Activated gamma-delta T cell treated with Interleukin-2 at 50 U/mL for 16 hours (primary cell): ENCODE measurements at places on chromosomes 2 and 18.

DNA sequence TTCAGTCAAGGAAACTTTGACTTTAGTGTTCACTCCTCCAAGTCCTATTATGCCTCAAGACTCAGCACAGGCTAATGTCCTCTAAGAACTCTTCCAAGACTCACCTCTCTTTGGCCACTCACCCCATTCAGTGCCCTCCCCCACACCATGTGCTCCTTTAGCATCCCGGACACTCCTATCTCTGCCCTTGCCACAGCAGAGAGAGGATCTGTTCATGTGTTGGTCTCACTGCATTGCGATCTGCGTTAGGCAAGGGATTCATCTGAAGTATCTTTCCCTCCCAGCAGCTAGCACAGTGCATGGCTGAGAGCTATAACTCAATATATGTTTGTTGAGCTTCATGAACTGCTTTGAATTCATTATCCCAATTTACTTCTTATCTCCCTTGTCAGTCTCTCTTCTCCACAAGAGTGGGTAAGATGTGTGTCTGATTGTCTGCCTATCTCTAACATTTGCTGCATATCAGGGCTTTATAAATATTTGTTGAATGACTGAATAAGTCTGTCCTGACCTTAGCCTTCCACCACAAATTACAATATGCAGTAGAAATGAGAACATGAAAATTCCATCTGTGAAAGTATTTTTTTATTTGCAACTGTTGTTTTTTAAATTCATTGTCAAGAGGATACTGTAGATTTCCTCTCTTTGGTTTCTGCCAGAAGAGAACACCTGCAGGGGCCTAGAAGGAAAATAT is 179.9 kb upstream of the NCKAP5 start:
- DNase-seq: no peak

GRCh38 chr2:191573216-191573615 is 104.7 kb upstream of the NABP1 start:
- DNase-seq: no peak

GRCh38 chr2:105571445-105571987 is 172.7 kb upstream of the FHL2 start:
- DNase-seq: no peak

DNA sequence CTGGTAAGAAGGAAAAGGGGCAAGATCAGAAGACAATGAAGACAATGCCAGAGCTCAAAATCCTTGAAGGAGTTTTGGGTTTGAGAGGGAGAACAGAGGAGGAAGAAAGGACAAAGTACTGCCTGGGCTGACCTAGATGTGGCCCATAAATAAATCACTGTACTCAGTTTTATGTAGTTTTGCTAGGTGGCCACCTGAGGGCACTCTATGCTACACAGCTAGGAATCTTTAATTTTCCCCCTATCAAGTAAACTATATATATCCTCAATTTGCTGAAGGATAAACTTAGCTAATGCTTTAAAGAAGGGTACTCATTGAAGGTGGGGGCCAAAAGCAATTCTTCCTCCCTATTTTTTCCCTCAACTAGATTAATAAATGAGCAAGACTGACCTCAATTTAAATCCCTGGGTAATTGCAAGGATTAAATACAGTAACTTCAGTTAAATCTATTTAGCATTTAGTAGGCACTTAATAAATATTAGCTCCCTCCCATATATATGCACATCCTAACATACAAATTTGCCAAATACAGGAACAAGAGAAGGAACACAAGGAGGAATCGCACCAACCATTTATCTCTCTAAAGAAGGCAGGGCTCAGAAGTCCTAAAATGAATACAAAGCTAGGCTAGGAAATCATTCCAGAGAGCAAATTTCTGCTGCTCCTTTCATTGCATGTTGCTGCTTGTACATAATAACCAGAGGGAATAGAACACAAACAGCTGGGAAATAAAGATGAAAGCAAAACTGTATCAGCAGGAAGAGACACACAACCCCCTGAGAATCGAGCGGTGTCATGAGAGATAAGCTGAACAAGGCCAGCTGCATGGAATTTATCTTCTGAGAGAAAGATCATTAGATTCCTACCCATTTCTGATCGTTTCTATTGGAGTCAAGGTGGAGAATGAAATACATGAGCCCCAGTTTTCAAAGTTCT is 540.1 kb downstream of the NRXN1 start:
- no peak for DNase-seq

DNA sequence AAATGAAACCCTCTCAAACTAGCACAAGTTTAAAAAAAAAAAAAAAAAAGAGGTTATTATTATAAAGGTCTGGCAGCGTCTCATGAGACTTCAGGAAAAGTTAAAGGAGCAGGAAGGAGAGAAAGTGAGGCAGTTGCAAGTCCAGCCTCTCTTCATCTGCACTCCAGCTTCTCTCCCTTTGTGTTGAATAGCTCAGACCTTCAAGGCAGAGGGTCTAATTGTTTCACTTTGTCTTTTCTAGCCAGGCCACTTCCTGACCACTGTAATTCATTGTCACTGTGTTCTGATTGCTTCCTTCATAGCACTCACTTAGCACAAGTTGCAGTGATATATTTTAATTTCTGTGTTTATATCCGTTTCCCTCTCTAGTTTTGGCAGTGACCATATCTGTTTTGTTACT is 99.9 kb downstream of the SPATS2L start:
- DNase-seq: no peak

DNA sequence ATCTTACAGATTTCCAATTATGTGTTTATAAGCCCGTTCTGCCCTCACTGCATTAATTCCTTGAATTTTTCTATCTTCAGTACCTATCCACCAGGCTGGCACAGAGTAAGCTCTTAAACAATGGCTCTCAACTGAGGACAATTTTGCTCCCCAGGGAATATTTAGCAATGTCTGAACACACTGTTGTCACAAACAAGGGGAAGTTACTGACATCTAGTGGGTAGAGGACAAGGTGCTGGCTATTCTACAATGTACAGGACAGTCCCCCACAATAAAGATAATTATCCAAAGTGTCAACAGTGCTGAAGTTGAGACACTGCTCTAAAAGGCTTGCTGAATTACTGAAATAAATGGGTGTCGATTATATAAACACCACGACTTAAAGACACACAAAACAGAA is 5.0 kb downstream of the NDUFS1 start:
- no peak for DNase-seq

GRCh38 chr2:152611458-152612231 is 105.6 kb downstream of the PRPF40A start:
- no peak for DNase-seq
